ENCODE measurements at places on chromosomes 16 and 17.

DNA sequence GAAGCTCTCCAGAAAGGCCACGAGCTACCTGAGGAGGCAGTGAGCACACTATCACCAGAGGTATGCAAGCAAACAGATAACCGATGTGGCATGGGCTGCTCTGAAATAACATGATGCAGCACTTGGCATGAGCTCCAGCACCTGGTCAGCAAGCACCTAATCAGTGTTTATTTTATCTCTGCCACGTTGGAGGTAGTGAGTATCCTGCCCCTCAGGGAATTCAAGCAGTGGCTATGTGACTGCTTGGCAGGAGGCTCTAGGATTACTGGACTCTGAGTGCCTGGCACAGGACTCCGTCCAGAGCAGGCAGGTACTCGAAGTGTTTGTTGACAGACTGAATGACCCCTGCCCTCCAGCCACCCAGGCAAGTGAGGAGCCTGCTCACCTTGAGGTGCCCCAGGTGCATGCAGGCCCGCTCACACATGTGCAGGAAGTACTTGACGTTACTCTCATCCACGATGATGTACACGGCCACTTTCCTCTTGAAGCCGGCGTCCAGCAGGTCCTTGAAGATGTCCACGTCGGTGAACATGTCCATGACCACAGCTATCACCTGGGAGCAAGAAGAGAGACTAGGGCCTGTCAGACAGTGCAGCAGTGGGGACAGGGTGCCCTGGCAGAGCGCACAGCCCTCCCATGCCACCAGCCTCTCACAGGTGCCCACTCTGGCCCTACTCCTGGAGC lies 16.6 kb downstream of the FAM83G start:
- DNase-seq, result no peak

GRCh38 chr17:76247304-76247703 lies 7.0 kb upstream of the RNF157 start:
- DNase-seq, result no peak

GRCh38 chr17:28076144-28076543 lies 33.7 kb downstream of the NLK start:
- DNase-seq, result no peak

- peak; percentile 52 for DNase-seq
Observed at GRCh38 chr17:35947156-35947585, 3.7 kb upstream of the LYZL6 start.

DNA sequence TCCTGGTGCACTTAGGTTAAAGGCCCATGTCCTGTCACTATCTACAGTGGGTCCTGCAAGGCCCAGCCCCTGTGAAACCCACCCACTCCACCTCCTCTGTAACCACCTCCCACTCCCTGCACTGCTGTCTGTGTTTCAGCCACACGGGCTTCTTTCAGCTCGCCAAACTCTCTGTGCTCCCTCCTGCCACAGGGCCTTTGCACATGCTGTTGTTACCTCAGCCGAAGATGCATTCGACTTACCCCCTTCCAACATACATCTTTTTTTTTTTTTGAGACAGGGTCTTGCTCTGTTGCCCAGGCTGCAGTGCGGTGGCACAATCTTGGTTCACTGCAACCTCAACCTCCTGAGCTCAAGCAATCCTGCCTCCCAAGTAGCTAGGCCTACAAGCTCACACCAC lies 76.5 kb upstream of the RPL38 start:
- no peak for DNase-seq

DNA sequence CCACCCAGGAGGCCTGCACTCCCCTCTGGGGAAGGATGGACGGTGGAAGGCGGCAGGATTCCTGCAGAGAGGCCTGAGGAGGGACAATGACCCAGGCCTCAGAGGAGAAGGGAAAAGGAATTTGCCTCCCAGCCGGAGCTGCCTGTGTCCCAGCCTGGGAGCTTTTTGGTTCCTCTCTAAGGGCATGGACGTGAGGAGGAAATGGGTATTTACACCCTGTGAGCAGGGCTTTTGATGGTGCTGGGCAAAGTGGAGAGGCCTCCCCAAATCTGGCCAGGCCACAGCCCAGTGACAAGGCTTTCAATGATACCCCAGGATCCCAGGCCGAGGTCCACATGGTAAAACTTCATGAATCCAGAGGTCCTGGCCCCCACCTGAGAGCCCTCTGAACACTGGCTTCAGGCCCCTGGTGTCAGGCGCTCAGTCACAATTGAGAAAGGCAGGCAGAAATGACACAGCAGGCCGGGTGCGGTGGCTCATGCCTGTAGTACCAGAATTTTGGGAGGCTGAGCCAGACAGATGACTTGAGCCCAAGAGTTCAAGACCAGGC lies 56.0 kb upstream of the DOC2B start:
- DNase-seq, result no peak
